ENCODE measurements at places on chromosomes 1 and 21. TPM values are rescaled to one million over a fixed set of nuclear protein-coding genes. Genes with fewer than 3 reads are reported as not detected.

DNA sequence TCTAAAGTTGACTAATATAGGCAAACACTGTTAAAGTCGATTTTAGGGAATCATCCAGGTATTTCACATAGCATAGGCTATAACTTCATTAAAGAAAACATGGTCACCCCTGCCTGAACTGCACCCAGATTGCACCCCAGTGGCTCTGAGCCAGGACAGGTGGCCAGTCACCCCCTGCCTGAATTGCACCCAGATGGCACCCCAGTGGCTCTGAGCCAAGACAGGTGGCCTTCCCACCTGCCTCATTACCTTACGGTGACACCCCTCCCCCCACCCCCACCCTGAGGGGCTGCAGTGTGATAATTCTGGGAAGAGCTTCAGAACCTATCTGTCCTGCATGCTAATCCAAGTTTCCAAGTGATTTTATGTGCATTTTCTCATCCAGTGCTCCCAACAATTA, 78.9 kb downstream of the DSCAM start:
- no peak for DNase-seq

The KRTAP10-6 gene
- not detected for total RNA-seq

The NECTIN4 gene
- not detected for total RNA-seq

The BACE2 gene
- total RNA-seq: 16.5 TPM

- no peak for DNase-seq
Observed at GRCh38 chr1:111595807-111596206, 23.8 kb upstream of the RAP1A start.

DNA sequence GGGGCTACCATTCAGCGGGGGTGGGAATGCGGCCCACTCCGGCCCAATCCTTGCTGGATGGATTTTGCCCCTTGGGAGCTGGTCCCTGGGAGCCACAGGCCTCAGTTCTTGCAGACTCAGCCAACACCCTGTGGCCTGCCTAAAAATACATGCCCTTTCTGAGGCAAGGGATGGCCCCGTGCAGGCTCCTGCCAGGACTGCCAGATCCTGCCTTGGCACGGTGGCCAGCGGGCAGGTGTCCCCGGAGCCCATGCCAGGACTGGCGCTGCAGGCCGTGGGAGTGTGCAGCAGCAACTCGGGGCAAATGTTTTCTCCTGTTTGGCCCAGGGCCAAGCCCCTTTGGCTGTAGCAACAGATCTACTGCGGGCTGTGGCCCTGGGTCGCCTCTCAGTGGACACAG, 1.6 kb upstream of the PANK4 start:
- DNase-seq: no peak

GRCh38 chr1:224707843-224708725, 92.0 kb downstream of the CNIH3 start:
- no peak for DNase-seq
